Renal cortical epithelial cell (primary cell): ENCODE measurements at places on chromosomes 3 and 15. TPM values are rescaled to one million over a fixed set of nuclear protein-coding genes. Genes with fewer than 3 reads are reported as not detected.

DNA sequence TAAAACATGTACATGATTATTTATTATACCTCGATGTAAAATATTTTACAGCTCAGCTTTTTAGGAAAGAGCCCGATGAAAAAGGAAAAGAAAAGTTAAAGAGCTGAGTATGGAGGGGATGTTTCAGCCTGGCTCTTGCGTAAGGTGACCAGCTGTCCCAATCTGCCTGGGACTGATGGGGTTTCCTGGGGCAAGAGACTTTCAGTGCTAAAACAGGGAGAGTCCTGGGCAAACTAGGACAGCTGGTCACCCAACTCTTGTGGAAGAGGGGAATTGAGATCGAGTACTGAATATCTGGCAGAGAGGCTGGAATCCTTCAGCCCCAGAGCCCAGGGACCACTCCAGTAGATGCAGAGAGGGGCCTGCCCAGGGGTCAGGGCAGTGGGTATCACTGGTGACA is 21.0 kb downstream of the DUOX2 start:
- DNase-seq, result no peak

DNA sequence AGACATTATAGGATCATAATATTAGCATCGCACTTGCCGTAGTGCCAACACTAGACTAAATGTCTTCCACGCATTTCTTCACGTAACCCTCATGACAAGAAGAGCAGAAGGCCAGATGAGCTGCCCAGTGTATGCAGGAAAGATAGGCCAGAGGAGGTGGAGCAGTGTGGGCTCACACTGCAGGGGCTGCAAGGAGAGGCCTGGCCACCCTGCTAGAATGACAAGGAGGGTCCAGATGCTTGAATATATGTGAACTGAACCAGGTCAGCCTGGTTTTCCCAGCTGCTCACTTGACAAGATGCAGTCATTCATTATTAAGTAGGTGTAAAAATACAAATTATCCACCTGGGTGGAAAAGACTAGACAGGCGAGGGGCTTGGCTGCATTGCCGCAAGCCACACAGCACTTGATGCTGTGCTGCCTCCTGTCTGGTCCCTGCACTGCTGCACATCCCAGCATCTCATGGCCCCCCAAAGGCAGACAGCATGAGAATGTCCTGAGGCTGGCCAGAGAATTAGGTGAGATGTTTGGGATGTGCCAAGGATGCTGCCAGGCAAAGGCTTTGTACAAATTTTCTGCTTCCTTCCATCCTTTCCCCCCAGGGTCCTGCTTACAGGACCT is 115.2 kb downstream of the NTRK3 start:
- no peak for DNase-seq

DNA sequence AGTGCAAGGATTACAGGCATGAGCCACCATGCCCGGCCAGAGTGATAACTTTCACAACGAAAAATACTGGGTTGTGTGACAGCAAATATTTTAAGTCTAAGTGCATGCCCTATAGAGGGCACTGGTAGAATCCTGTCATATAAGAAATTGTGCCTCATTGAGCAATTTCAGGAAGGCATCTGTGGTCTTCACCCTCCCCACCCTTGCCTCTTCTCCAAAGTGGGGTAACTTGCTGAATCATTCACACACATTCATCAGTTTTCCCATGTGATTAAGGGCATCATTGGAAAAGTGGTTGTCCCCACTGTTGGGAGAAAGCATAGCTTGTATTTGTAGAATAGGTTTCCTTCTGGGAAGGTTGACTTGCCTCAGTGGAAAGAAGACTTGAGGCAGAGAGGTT is 9.2 kb downstream of the MITF start:
- no peak for DNase-seq

PGBD4 gene
- 1.0 and 3.3 TPM in 2 replicates for total RNA-seq

GRCh38 chr3:137471130-137471529 is 293.0 kb upstream of the SOX14 start:
- DNase-seq, result no peak

DNA sequence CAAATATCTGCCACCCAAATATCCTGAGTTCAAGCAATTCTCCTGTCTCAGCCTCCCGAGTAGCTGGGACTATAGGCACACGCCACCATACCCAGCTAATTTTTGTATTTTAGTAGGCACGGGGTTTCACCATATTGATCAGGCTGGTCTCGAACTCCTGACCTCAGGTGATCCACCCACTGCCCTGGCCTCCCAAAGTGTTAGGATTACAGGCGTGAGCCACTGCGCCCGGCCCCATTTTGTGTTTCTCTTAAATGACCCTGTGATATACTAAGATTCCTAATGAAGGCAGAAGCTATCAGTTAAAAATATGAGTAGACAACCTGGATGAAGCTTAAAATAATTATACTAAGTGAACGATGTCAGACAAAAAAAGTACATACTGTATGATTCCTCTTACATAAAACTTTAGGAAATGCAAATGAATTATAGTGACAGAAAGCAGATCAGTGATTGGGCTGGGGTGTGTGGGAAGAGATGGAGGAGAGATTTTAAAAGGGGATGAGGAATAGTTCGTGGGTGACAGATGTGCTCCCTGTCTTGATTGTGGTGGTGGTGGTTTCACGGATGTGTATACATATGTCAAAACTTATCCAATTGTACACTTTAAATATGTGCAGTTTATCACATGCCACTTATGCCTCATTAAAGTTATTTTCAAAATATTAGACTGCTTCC is 3.8 kb upstream of the KLHL40 start:
- DNase-seq, result no peak

GRCh38 chr3:134449277-134449676 is 36.5 kb downstream of the ANAPC13 start:
- peak; percentile 50 for DNase-seq

ZMAT3 gene
- total RNA-seq, result 30.9 and 96.9 TPM in 2 replicates

DNA sequence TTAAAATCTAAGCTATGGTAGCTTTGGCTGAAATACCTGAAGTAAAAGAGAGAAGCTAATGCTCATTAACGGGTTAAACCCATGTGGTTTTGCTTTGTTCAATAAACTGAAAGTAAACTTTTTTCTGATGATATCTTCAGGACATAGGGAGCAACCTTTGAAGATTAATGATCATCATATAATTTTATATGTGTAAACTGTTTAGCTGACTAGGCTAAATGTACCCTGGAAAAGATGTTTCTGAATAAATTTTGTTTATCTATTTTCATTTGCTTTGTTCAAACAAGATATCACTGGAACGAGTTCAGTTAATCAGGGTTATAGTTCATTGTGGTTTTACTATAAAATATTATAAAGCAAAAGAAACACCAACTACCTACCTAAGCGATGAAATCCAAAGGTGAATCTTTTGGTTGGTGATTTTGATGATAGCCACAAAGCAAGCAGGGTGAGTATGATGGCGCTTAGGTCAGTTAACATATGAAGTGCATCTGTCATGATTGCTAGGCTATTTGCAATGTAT is 11.7 kb downstream of the SLC30A4 start:
- DNase-seq, result no peak

DNA sequence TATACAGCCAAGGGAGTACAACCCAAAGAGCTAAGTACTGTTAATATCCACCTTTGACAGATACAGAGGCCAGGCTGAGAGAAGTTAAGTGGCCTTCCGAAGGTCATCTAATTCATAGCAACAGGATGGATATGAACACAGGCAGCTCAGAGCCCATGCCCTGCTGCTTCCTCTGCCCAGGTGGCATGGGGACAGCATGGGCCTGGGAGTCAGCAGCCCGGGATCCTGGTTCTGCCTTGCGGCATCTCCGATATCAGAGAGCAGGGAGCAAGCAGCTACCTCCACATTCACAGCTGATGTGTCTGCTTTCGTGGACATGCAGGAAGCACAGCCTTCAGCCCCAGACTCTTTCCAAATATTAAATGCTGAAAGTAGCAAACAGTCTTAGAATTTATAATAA is 55.6 kb downstream of the STARD5 start:
- no peak for DNase-seq

- DNase-seq, result peak; percentile 86
These were observed 204.6 kb upstream of the IL12A start for GRCh38 chr3:159783780-159784742.

DNA sequence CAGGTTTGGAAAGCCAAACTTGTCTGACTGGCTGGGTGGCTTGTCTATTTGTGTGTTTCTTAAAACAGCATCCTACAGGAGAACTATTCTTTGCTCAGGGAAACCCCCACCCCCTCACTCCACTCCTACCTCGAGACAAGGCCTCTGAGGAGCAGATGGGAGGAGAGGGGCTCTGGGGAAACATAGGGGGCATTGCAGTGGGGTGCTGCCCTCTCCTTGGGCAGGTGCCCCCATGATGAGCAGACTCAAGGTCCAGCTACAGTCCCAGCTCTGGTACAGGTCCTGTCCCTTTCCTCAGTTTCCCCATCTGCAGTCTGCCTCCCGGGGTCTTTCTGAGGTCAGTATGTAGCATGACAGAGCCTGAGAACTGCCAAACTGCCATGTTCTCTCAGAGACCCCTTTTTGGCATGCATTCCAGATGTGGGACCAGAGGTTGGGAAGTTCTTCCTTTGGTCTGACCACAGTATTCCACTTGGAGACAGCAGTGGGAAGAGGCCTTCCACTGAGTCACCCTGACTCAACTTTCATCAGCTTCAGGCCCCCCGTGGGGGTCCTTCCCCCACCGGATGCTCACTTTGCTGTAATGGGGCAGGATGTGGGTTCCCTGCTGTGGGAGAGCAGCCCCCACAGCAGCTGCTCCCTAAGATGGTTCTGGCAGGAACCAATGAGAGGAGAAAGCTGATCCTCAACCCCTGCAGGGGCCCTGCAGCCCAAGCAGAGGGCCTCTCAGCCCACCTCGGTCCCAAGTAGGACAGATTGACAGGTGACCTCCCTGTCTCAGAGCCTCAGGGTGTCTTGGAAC is 32.3 kb upstream of the CYP11A1 start:
- peak; percentile 23 for DNase-seq

DNA sequence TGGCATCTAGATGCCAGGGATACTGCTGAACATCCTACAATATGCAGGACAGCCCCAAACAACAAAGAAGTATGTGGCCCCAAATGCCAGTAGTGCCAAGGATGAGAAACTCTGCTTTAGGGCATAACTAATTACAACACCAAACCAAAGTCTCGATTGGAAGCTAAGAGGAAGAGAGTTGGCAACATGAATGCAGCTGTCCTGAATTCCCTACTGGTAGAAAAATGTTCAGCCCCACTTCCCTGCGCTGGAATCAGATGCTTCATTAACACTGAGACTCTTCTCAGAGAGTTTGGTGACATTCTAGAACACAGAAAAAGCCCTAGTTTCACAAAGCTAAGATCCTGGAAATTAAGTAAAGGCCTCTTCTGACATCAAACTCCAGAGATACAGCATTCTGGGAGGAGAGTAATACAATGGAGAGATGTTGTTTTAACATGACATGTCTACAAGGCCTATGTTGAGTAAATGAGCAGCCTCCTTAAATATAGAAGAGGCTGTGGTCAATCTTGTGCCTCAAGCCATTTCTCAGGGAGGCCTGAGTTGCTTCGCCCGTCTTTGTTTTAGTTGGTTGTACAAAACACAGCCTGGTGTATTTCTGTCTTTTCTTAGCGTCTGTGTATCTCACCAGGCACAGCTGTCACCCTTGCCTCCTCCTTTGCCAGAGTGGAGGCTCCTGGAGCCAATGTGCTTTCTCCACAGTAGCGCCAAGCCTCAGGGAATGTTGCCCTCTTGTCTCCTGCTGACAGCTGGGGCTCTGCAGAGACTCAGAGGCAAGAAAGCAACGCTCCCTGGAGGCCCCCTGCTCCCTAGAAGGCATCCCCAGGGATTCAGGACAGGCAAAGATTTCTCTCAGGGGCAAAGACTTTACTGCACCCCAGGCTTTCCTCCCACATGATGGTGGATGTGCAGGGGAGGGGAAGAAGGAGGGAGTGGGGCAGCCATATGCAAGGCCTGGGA is 25.1 kb upstream of the CTNNB1 start:
- DNase-seq, result no peak

- peak; percentile 53 for DNase-seq
These were observed 18.7 kb upstream of the HDAC11 start for GRCh38 chr3:13461169-13462124.

- peak; percentile 32 for DNase-seq
These were observed 65.3 kb downstream of the IGF1R start for GRCh38 chr15:98713585-98714001.

HIGD2B gene
- 0.15 TPM in 1 of 2 replicates, not detected in the other for total RNA-seq

EOGT gene
- total RNA-seq, result 23.2 and 52.1 TPM in 2 replicates

DNA sequence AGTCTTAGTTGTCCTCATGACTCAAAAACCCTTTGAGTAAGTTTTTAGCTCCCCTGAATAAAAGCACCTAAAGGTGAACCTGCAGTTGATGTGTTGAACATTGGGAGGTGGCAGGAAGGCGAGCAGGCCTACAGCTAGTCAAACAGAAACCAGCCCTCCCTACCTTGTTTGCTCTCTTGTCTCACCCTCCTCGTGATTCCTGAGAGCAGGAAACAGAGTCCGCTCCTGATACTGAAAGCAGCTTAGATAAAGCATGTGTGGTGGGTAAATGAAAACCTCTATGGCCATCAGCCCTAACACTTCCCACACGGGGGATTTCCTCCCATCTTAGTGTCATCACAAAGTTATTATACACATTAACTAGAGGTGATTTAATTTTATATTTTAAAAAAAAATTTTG is 21.8 kb upstream of the CLDN18 start:
- DNase-seq, result no peak

TCF12 gene
- total RNA-seq, result 34.7 and 87.6 TPM in 2 replicates

PLA2G4E gene
- not detected in 2 replicates for total RNA-seq

DNA sequence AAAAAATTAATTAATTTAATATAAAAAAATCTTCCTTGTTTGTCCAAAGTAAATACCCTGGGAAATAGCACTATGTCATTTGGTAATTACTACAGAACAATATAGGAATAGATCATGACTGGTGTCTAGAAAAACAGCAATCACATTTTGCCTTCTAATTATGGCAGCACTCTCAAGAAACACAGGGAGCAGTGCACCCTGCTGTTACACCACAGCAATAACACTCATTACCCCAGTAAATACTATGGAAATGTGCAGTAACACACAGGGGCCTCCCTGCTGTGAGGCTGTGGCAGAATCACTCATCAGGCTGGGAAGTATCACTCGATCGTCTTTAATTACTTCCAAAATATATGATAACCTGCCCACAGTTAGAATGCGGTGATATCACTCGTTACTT is 646.0 kb downstream of the TUSC7 start:
- peak; percentile 36 for DNase-seq

DNA sequence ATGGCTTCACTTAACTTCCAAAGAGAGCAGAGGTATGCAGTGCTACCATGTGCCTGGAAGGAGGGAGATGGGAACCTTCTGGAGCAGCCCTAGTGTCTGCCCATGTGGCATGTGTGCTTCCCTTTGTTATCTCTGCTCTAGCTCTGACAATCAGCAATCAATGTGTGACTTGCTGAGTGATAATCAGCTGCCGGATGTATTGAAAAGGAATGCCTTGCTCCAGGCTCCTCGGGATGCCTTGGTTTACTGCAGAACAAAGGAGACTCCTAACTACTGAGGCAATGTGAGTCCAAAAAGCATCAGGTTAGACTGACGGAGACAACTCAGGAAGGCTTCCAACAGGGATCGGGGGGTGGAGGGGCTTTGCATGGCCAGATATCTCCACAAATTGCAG is 36.0 kb upstream of the CORO2B start:
- no peak for DNase-seq

DNA sequence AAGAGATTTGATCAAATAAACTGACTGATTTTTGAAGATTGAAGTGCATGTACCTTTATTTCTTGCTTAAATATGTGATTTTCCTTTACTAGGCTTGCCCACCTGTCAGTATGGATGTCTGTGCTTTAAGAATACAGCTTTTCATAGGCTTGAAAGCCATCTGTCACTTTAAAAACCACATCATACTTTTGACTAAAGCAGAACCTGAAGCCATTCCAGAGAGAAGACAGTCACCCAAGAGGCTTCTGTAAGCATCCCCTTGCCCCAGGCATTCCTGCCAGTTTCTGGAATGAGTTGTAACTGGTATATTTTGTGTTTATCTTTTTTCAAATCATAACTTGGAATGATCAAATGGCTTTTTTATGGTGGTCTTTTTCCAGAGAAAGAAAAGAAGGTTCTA is 24.0 kb downstream of the HPS3 start:
- no peak for DNase-seq
